Fibroblast of the aortic adventitia (primary cell): ENCODE measurements at places on chromosomes 1 and 21. TPM values are rescaled to one million over a fixed set of nuclear protein-coding genes. Genes with fewer than 3 reads are reported as not detected.

- no peak for DNase-seq
These were observed 691 bp upstream of the KIFAP3 start for GRCh38 chr1:170075186-170075585.

GRCh38 chr1:15747378-15747777, 5.1 kb downstream of the TMEM82 start:
- no peak for DNase-seq

The CD52 gene
- not detected in 2 replicates for total RNA-seq

DNA sequence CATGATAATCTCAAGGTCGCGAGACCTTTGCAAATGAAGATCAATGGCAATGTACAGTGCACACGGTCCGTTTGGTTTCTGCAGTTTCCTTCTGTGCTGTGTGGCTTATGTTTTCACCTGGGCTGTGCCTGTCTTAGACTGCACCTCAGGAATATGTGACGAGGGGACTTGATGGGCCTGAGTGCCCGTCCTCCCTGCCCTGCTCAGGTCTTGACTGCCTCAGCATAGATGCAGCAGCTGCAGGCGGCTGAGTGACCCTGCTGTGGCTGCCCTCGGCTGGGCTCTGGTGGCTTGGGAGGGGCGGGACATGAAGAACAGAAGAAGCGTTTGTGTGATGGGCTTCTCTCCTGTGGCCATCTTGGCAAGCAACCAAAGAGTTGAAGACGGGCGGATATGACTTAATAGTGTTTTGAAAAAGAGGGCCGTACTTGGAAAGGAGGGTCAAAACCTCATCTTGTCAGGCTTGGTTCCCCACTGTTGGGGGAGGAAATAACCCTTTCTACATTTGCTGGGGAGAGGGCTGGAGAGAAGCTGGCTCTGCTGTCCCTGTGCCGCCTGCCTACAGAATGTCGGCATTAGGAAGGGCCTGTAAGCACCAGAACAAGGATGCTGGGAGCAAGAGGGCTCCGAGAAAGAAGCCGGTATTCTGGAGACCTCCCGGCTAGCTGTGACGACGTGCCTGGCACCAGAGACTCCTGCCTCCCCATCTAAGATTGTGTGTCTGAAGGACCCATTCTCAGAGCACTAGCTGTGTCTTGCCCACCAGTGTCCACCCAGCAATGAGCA, 7.1 kb downstream of the MYBPHL start:
- DNase-seq, result peak; percentile 57

DNA sequence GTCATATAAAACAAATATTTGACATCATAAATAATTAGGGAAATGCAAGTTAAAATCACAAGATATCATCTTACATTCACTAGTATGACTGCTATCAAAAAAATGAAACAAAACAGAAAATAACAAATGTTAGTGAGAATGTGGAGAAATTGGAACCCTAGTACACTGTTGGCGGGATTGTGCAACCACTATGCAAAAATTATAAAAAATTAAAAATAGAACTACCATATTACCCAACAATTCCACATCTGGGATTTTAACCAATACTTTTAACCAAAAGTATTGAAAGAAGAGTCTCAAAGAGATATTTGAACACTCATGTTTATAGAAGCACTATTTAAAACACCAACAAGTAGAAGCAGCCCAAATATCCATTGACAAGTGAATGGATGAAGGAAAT, 797.2 kb upstream of the ADAMTS5 start:
- DNase-seq, result no peak

- DNase-seq, result peak; percentile 78
These were observed 37.3 kb downstream of the CHAF1B start for GRCh38 chr21:36422279-36423098.
